NCI-H460 (cell line): ENCODE measurements at places on chromosomes 4 and X.

GRCh38 chrX:122046815-122047214 lies 999.4 kb downstream of the GLUD2 start:
- no peak for DNase-seq

- DNase-seq = no peak
Observed at GRCh38 chr4:94534401-94535312, 82.9 kb downstream of the PDLIM5 start.

GRCh38 chr4:108834835-108835384 lies 72.1 kb upstream of the ETNPPL start:
- DNase-seq = peak; percentile 22

DNA sequence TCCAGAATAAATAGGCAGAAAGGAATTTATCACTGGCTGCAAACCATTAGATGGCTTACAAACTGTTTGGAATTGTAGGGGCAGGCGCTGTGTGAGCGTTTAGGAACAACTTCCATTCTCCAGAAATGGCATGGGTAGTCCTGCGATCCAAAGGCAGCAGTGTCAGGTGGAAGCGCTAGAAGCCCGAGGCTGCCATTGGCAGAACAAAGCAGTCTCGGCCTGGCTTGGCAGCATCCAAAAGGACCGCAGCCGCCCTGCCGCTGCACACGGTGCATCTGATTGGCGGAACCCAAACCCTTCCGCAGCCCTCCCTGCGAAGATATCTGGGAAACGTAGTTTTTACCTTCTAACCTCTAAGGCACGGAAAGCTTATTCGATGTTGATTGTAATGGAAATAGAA lies 23.6 kb upstream of the YTHDC1 start:
- no peak for DNase-seq

DNA sequence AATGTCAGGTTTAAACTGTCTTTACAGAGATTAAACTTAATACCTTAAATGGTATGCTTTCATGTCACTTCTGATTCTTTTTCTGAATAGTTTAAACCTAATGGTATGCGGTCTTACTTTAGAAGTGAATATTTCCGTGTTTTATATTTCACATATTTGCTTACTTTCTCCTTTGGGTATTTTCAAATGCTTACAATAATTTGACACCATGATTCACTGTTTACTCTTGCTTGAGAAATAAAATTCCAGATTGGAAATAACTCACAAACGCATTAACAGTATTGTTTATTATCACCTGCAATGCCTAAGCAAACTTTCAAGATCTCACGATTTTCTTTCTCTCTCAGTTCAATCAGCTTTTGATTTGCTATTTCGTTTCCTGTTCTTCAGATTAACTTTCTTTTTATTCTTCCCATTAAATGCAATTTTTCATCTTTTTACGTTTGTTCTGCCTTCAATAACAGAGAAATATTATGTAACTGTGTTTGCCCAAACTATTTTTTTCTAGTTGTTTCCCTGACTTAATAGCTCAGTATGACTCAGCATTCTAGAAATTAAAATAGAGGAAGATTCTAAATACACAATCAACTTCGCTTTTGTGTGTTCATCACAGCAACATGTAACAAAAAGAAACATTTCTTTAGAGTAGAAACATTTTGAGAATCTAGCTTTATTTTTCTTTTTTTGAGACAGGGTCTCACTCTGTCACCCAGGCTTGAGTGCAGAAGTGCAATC lies 955.5 kb upstream of the PRKX start:
- DNase-seq = peak; percentile 9

GRCh38 chr4:153255233-153255632 lies 51.0 kb downstream of the TRIM2 start:
- no peak for DNase-seq

- DNase-seq = peak; percentile 82
Observed at GRCh38 chrX:16828124-16828908, 41.8 kb downstream of the RBBP7 start.

DNA sequence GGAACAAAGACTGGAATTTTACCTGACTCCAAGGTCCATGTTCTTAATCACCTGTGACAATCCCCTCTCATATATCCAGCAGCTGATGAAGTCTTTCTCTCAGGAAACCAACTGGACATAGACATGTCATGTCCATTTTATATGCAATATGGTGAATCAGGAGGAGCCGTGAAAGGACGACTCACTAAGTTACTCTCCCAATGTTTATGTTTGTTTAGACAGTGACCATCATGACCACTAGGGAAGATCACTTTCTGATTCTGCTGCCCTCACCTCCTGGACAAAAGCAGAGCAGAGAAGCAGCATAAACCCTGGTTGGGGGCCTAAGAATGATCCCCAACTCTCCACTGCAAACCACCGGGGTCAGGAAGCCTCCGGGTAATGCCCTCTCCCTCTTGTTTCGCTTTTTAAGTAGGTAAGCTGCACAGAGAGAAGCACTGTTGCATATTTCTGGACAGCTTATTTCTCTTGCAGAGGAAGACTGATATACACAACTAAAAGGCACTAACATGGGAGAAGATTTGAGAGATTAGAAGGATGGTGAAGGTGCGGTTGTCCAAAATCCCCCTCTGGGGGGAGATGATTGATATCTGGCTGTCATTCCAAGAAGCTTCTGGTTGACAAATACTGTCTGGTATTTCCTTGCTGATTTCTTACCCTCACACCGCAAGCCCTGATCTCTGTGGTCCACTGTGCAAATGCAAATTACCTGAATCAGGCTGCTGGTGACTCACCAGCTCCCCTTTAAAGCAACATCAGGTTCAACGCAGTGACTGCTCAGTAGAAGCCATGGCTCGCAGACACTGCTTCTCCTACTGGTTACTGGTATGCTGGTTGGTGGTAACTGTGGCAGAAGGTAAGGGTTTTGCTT lies at the start of gene ODAPH:
Gene ODAPH (plus strand): TSS at position 773 of the 871 bp plus-strand sequence. CDS start 17 bp downstream, at position 790.
- no peak for DNase-seq

DNA sequence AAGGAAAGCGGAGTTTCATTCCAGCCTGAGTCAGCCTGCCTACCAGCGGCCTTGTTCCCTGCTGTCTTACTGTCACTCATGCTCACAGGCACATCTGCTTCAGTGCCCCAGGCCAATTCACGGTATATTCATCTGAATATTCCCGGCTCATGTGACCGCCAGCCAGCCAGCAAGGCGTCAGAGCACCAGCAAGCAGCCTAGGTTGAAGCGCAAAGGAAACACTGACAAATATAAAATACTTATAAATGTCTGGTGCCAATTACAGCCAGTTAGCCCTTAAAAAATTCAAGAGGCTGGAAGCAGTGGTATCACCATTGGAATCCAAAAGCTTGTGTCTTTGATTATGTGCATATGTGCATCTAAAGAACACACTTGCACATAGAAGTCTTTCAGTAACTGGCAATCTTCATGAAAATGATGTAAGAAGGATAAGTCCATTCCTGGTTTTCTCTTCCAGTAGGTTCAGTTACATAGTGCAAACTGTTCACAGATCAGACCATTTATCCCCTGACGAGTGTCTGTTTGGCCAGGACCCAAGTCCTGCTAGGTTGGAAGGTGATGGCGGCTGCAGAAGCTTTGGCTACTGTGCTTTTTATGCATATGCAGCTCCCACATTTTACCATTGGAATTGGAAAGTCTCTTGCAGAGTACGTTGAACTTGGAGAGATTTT lies 61.3 kb downstream of the LUZP4 start:
- no peak for DNase-seq

- no peak for DNase-seq
Observed at GRCh38 chr4:32958586-32958985, 2238.4 kb downstream of the PCDH7 start.

DNA sequence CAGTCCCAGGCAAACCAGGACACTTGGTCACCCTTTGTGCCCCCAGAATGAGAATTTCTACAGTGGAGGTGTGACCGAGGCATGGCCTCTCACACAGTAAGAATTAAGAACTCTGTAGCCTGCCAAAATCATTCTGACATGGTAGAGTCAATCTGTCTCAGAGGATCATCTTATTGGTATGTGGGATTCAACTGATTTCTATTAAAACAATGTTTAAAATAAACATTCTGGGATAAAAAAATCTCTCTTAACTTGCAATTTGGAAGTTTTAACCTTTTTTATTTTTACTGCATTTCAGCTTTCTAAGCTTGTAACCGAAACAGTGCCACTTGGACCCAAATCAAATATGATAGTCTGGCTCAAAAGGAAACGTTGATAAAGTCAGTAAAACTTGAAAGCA lies 165.4 kb upstream of the LDB2 start:
- no peak for DNase-seq

GRCh38 chr4:123606946-123607542 lies 210.4 kb downstream of the SPRY1 start:
- DNase-seq = no peak

- DNase-seq = no peak
Observed at GRCh38 chr4:38547052-38547451, 116.9 kb upstream of the KLF3 start.

DNA sequence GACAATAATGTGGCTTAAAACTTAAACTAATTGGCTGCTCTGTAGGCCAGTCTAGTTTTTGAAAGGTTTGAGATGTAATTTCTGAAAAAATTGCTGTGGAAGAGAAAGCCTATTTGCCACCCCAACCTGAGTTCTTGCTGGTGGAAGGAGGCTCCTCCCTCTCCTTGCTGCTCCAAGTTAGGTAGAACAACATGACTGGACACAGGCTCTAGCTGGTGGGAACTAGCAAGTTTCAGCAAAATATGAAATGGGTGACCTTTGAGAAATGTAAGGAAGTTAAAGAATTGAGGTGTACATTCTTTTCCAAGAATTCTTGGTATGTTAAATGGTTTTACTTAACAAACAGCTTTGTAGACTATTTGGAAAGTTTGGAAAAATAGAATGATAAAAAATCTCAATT lies 8.0 kb downstream of the RPL34 start:
- no peak for DNase-seq

DNA sequence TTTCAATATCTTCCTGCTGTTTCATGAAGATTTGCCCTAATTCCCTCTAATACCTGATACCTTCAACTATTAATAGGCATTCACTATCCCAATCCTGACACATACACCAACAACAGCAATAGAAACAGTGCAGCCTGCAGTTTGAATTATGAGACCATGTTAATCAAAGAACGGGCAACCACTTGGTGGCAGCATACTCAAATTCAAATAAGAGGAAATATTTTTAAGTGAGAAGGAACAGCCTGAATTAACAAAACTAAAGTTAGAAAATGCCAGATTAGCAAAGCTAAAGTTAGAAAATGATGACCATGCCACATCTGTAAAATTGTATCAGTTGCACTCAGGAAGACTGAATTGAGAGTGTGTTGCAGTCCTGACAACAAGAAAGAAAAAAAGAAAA lies 204.9 kb downstream of the SMARCA1 start:
- peak; percentile 46 for DNase-seq

GRCh38 chr4:4624276-4624897 lies 82.5 kb upstream of the STX18 start:
- no peak for DNase-seq

DNA sequence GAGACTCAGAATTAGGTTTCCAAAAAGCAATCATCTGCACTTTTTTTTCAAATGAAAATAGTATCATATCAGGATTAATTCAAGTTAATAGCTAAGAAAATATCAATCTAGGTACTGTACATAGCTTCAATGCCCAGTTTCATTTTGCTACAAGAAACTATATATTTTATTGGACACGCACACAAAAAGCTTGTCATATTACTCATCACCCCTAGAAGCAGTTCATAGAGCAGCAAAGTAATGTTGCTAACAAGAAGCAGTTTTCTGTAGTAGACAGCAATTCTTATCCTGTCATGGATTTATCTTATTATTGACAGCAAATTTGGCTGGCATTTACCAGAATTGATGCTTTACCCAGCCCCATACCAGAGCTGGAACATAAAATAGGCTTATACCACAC lies 52.3 kb upstream of the LSM6 start:
- DNase-seq = no peak

DNA sequence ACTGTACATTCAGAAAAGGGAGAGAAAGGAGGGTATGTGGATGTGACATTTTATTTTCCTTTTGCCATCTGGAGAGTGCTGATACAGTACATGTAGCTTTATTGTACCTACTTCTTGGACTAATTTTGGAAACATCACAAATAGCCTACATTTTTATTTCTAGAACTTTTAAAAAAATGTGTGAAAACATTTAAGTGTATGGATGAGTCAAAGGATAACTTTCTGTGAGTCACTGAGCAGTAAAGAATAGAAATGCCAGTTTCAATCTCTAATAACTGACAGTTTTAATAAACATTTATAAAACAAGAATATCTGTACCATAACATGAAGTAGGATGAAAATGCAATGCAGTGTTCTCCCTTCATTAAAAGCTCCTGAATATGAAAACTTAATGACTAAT lies 374.4 kb upstream of the NWD2 start:
- DNase-seq = no peak

DNA sequence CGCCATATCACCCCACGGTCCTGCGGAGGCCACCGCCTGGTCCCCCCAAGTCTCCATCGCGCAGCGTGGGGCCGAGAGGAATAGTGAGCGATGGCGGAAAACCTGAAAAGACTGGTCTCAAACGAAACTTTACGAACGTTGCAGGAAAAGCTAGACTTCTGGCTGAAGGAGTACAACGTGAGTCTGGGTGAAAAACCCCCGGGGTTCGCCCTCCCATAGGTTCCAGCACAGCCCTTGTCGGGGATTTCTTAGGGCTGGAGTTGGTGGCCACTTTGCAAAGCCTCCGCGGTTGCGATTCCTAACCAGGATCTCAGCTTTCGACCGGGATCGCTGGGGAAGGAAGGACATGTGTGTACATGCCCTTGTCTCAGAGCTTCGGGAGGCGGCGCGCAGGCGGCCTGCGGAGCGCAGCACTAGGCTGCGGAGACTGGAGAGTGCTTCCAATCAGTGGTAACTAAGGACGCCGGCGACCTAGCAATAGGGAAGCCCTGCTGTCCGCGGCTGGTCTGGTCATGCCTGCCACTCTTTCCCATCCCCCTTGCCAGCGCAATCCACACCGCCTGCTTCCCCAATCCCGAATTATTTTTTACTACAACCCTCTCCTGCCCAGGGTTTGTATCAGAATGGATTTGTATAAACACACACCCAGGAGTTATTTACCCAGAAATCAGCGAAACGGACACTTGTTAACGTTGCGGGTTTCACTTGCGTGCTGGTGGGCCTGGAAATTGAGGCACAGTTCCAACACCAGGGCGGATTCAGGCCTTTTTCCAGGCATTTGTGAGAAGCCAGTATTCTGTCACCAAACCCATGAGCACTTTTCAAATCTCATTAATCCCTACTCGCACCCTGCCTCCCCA lies 741 bp downstream of the SPATA18 start:
- DNase-seq = peak; percentile 27

DNA sequence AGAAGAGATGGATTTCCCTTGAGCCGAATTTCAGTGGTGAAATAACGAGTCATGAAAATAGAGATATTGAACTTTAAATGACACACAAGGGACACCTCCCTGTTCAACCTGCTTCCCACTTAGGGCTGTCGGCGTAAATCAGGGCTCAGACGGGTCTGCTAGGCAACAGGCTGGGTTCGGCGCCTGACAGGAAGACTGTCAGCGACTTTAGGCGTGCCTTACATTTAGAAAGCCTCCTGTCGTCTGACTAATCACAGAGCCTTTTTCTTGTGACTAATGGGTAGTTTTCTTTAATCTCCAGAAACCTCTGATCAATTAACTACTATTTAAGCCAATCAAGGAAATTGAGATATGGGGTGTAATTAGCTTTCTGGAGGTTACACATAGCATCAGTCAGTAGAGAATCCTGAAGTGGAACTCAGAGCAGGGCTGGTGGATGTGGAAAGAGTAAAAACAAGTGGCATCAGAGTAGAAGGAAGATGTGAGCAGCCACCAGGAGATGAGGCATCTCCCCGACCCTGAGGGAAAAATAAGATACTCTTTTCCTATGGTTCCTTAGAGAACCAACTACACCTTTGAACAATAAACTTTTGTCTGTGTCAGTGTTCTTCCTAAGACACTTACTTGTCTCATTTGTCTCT lies 86.2 kb upstream of the HS3ST1 start:
- DNase-seq = no peak

- DNase-seq = no peak
Observed at GRCh38 chr4:81196126-81196650, 18.8 kb downstream of the PRKG2 start.

- DNase-seq = no peak
Observed at GRCh38 chr4:91636083-91636482, 667.7 kb upstream of the GRID2 start.
